ENCODE measurements at places on chromosomes 2 and 18.
A peak's percentile ranks its signal among the peaks of the same experiment; 100 is the strongest.

DNA sequence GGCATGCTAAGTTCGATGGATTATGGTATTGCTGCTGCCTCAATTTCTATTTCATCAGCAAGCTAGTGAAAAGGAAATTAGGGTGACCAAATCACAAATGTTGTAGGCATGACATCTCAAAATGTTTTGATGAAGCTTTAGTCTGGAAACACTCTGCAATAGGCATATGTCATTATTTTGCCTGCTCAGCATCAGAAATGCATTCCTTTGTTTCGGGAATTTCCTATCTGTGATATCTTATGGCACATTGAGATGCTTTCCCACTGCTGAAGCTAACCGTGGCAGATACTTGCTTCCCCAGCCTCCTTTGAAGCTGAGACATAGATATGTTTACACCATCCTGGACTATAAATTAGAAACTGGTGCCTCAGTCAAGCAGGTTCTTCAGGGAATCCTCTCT is 119.7 kb downstream of the CDC42EP3 start:
- DNase-seq, result no peak

- DNase-seq, result no peak
Observed at GRCh38 chr2:163970058-163970813, 234.4 kb upstream of the FIGN start.

DNA sequence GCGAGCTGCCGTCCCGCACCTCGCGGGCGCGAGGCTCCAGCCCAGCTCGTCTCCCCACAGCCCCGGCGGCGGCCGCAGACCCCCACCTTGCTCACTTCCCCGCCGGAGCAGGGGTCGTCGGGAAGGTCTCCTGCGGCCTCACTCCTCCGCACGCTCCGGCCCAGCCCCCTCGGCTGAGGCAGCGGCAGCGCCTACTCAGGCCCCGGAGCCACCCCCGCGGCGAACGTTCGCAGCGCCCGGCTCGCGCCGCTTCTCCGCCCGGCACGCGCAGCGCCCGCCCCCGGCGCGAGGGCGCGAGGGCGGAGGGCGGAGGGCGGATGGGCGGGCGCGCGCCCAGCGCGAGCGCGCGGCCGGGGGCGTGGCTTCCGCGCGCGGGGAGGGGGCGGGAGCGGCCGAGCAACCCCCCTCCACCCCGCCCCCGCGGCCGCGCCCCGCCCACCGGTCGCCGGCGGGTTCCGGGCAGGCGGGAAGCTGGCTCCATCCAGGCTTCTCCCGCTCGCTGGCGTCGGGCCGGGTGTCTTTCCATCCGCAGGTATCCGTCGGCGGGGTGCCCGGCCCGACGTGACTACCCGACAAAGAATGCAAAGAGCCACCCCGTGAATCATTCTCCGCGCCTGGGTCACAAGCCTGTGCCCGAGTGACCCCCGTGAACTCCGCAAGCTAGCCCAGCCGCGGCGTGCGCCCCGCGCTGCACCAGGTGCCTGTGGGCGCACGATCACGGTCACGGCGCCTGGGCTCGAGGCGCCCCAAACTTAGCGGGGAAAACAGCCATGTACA is at the start of gene DTNB:
TSS of gene DTNB (minus strand) at position 278 of the 777 bp plus-strand sequence. CDS start 20,917 bp downstream, outside the sequence.
- peak; percentile 12 for DNase-seq

- peak; percentile 39 for DNase-seq
Observed at GRCh38 chr2:137964066-137964858, at the start of gene HNMT. Gene HNMT (plus strand): TSS chr2:137964473. CDS start chr2:137964492, 19 bp downstream.

DNA sequence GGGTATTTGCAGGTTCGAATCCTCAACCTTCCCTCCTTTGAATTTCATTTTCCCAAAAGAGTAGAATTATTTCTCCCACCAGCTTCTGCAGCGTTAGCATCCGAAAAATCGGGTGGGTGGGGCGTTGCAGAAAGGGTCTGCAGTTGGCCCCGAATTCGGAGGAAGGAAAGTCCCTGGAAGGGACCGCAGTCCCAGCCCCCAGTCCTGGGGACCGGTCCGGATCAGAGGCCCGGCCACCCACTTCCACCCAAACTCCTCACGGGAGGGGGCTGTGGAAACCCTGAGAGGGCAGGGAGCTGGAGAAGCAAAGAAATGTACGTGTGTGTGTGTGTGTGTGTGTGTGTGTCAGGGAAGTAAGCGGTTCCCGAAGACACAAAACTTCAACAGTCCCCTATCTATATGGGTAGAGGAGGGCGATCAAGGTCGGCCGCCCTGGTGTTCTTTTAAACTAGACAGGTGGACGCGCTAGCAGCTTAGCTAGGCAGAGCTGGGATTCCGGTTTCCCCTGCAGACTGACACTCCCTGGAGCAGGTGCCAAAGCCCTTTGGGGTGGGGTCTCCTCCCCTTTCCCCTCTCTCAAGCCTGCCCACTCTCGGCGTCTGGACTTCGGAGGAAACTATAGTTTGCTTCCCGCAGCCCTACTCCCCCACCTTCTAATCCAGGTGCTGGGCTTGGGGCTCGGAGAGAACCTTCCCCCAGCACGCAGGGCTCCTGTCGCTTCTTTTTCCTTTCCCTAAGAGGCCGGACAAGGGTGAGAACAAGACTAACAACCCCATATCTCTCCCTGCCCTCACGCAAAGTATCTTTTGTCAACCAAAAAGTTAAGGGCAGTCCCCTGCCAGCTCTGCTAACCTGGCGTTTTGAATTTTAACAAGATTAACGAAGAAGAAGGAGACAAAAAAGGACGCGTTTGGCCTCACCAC is 4.8 kb upstream of the ONECUT2 start:
- no peak for DNase-seq

GRCh38 chr2:44965684-44966083 is 24.2 kb downstream of the SIX3 start:
- DNase-seq, result no peak

GRCh38 chr2:46075848-46076247 is 221.4 kb upstream of the EPAS1 start:
- DNase-seq, result no peak

GRCh38 chr2:177568390-177568789 is 175.8 kb downstream of the AGPS start:
- DNase-seq, result no peak

DNA sequence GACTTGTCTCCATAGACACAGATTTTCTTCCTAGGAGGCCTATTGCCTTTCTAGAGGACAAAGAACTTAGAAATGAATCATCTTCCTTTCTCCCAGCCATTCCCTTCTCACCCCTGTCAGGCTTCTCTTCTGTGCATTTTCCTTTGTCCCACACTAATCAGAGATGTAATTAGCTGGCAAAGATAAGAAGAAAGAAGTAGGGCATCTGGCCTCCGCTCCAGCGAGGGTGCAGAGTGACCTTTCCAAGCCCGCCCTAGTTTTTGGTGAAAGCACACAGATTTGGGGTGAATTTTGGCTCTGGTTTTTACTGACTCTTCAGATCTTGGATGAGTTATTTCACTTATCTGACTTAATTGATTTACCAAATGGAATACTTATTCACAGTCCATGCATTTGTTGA is 626.5 kb downstream of the ZEB2 start:
- no peak for DNase-seq

- peak; percentile 64 for DNase-seq
Observed at GRCh38 chr2:149329489-149330126, 779 bp upstream of the LYPD6 start.

GRCh38 chr18:48989304-48990303 is 38.8 kb upstream of the SMAD7 start:
- no peak for DNase-seq

- no peak for DNase-seq
Observed at GRCh38 chr2:119409506-119409905, 22.1 kb upstream of the TMEM37 start.

DNA sequence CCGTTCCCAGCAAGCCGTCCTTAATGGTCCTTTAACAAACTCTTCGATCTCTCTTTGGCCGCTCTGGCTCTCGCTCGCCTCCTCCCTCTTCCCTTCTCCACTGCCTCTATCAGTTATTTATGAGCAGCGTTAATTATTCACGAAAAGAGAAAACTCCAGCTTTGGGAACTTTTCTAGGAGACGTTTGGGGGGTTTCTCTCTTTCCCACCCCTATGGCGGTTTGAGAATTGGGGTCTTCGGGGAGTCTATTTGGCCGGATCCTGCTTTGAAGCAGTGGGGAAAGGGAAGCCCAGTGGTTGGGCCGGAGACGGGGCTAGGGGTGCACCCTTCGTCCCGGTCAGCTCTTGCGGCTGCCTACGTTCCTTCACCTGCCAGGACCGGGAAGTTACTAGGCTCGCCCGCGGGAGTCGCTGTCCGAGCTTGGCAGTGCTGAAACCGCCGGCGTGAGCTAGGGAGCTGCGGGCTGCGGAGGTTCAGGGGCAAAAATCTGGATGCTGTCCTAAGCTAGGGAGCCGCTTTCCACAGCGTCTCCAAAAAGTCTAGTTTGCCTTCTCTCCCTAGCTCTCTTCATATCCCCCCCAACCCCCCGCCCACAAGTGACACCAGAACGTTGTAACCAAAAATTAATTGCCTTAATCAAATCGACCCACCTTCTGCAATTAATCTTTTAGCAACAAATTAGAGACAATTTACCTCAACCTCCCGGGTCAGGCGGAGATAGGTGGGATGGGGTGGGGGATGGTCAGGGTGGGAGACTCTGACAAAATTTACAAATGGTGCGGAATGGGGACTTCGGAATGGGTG is 8.9 kb upstream of the SKOR2 start:
- no peak for DNase-seq

- no peak for DNase-seq
Observed at GRCh38 chr2:237297421-237298150, 116.4 kb downstream of the COL6A3 start.

DNA sequence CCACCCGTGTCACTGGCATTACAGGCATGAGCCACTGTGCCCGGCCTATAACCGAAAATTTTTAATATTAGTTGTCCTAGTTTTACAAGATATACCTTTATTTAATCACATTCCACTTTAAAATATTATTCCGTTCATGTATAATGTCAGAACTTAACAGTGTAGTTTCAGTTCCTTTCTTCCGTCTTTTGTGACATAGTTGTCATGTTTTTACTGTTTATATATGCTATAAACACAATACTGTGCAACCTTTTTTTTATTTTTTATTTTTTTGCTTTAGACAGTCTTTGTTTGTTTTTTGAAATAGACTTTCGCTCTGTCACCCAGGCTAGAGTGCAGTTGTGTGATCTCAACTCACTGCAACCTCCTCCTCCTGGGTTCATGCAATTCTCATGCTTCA is 129.5 kb upstream of the TTC27 start:
- no peak for DNase-seq

DNA sequence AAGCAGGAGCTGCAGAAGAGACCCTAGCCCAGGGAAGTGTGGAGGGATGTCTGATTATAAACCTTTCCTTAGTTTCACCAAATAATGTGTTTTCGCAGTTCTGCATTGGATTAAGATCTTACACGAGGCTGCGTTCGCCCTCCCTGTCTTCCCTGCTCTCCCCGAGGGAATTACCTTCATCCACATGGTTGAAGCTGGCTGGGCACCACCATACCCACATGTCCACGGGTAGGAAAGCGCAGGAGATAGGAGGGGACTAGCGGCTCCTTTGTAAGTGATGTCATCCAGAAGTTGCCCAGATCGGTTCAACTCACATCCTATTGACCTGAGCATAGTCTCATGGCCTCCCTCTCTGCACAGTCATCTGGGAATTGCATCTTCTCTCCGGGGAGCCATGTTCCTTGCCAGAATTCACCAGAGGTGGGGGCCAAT is 1.1 kb downstream of the TTL start:
- no peak for DNase-seq

- DNase-seq, result no peak
Observed at GRCh38 chr2:234091883-234092282, 41.4 kb downstream of the SPP2 start.

DNA sequence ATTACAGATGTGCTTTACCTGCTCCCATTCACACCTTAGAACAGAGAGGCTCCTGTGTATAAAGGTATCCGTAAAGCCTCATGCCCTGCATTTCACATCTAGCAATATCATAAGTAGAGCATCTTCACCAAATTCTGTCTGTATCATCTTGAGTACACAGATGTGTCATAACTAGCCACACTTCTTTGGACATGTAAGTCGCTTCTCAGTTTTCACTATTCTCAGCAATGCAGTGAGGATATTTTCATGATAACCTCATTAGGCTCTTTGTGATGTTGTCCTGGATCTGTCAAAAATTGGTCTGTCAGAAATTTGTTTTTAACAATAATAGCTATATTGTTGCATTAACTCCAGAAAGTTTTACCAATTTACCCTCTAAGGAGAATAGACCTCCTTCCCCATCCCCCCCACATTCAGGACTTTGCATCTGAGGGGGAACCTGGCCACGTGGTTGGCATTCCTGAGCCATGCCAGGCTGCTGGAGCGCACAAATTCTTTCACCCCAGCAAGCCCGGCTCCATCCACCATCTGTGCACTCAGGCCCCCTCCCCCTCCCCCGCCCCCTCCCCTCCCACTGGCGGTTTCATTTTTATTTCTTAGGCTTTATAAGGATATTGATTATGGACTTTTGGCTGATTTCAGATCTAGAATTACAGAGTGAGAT is 34.1 kb downstream of the AGAP1 start:
- DNase-seq, result no peak

- no peak for DNase-seq
Observed at GRCh38 chr2:221680548-221680947, 108.4 kb upstream of the EPHA4 start.

GRCh38 chr2:166112193-166112605 is 15.6 kb downstream of the SCN1A start:
- no peak for DNase-seq

- peak; percentile 24 for DNase-seq
Observed at GRCh38 chr2:64404002-64404731, 49.8 kb upstream of the LGALSL start.

GRCh38 chr2:95046371-95047112 is 21.0 kb downstream of the MAL start:
- no peak for DNase-seq

DNA sequence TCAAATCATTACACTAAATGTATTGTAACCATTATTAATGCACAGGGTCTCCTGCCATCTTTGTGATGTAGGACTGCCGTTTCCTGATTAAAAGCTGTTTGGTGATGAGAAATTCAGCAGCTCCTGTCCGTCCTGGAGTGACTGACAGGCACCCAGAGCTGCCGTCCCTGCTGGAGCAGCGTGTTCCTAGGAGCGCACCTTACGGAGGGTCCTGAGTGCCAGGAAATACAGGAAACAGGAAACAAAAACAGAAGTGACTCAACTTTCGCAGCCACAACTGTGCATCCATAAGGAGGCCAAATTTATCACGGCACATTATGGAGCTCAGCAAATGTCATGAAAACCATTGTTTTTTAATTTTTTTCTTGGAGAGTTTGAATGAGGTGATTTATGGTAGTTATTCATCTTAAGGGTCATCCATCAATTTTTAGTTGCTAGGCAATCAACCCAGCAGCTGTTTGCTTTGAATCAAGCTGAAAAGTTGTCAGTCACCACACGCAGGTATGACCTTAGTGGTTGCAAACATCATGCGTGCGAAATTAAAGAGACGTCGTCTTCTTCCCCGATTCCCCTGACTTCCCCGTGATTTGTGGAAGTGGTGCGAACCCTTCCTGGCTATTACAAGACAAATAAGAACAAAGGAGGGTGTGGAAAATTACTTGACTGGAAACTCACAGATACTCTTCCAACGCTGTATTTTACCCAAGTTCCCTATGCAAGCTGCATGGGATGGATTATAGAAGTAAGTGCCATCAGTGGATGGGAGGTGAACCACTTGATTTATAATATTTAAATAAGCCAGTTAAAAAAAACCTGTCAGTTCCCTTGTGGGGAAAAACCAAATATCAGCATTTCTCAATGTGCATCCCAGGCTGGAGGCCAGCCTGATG is 19.8 kb downstream of the TSHZ1 start:
- DNase-seq, result no peak

- no peak for DNase-seq
Observed at GRCh38 chr2:139175510-139175909, 395.3 kb upstream of the NXPH2 start.

- no peak for DNase-seq
Observed at GRCh38 chr2:68762665-68763064, 28.1 kb downstream of the ARHGAP25 start.

- DNase-seq, result no peak
Observed at GRCh38 chr2:160463245-160463644, 30.4 kb downstream of the RBMS1 start.

Data from DMS 273 treated with DMSO at 0.1 percent for 48 hours (cell line).